Fibroblast of the conjunctiva (primary cell): ENCODE measurements at places on chromosomes 4 and X.

- no peak for DNase-seq
These were observed 2.4 kb upstream of the TADA2B start for GRCh38 chr4:7040765-7041164.

DNA sequence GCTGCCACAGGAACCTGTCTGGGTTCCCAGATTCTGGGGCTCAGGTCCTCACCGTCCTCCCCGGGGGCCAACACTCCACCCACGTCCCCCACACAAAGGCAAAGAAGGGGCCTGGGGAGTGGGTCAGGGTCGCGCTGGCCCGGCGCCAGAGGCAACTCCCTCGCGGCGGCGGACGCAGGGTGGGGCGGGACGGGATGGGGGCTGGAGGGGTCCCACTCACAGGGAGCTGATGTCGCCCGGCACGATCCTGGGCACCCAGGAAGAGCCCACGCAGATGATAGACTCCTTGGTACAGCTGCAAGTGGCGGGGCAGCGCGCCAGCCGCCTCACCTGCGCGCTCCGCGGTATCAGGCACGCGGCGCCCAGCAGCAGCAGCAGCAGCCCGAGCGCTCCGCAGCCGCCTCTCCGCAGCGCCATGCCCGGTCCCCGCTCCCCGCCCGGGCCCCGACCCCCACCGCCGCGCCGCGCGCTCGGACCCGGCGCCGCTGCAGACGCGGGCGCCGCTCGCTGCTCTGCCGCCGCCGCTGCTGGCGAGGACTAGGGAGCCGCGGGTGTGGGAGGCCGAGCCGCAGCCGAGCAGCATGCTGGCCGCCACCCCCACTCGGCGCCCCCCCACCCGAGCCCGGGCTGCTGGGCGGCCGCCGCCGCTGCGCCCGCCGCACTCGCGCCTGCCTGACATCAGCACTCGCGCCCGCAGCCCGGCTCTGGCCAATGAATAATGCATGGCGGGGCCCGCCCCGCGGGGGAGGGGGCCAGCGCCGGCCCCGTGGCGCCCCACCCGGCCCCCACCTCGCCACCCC is at the start of gene LGI2:
LGI2 (minus strand) TSS at position 670 of the 800 bp plus-strand sequence; CDS start at position 417, 253 bp downstream.
- no peak for DNase-seq

- no peak for DNase-seq
These were observed 337.3 kb upstream of the HS3ST1 start for GRCh38 chr4:11765849-11766453.

GRCh38 chr4:116059361-116059760 is 945.9 kb upstream of the NDST4 start:
- no peak for DNase-seq

- DNase-seq: no peak
These were observed 73.5 kb downstream of the ANXA3 start for GRCh38 chr4:78625073-78625472.

GRCh38 chr4:75702919-75703411 is 21.4 kb upstream of the USO1 start:
- DNase-seq: no peak

GRCh38 chr4:177937041-177937440 is 494.8 kb upstream of the AGA start:
- no peak for DNase-seq

DNA sequence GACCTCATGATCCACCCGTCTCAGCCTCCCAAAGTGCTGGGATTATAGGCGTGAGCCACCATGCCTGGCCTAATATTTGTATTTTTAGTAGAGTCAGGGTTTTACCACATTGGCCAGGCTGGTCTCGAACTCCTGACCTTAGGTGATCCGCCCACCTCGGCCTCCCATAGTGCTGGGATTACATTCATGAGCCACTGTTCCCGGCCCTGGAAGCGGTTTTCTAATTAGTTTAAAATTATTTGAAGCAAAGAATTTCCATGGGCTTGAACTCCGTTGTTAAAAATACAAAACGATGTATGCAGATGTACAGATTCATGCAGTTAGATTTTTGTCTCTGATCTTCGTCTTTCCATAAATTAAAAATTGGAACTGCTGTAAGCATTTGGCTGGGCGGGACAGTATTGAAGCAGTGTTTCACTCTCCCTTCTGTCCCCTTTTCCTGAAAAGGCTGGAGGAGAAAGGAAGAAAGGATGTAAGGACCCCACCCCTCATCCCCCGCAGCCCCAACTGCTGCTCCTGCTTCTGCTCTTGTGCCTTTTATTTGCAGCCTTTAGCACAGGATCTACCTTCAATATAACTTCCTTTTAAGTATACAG is 12.0 kb downstream of the TRAPPC11 start:
- no peak for DNase-seq

- DNase-seq: no peak
These were observed 976.5 kb downstream of the RPA4 start for GRCh38 chrX:97860226-97860625.

DNA sequence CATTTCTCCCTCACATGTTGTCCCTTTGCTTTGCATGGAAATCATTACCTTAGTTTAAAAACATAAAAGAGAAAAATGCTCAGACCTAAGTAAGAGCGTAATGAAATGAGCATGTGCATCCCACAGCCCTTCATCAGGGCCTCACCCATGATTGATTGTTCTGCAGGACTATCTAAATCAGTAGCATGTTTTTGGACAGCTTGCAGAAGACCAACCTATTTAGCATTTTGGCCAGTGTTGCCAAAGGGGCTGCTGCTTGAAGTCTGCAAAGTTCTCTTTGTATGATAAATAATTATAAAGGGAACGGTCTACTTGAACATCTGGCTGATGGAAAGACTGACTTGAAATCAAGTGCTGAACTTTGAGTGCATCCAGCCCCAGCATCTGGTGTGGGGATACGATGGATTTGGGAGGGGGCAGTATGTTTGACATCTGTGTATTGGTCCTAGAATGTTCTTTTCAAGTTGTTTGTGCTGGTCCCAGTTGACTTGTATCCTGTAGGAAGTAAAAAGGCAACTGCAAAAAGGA is 76.1 kb upstream of the LIMCH1 start:
- no peak for DNase-seq

- no peak for DNase-seq
These were observed 653.2 kb upstream of the GALNT7 start for GRCh38 chr4:172515266-172515879.

GRCh38 chrX:103792916-103793544 is 16.4 kb downstream of the PLP1 start:
- peak; percentile 41 for DNase-seq

DNA sequence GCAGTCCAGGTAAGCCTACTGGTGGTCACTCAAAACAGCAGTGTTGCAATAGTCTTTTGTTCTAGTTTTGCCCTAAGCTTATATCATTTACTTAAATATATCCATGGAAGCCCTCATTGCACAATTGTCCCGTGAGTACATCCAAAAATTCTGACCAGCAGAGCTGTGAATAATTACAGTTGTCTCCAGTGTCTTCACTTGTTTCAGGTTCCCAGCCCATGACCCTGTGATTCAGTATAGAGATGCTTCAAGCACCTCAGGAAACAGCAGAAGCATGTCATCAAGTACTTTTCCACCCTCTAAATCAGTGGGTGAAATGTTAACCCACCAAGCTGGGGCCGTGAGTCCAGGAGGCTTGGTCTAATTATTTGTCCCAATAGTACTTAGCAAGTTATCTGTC is 214.9 kb upstream of the RPS6KA3 start:
- peak; percentile 1 for DNase-seq

GRCh38 chr4:48949086-48949485 is 37.0 kb upstream of the CWH43 start:
- DNase-seq: no peak

GRCh38 chrX:11553594-11553993 is 112.1 kb downstream of the ARHGAP6 start:
- no peak for DNase-seq

- DNase-seq: no peak
These were observed 17.9 kb upstream of the ENPP6 start for GRCh38 chr4:184235526-184235925.

GRCh38 chr4:146488495-146489174 is 33.1 kb downstream of the SLC10A7 start:
- DNase-seq: no peak

DNA sequence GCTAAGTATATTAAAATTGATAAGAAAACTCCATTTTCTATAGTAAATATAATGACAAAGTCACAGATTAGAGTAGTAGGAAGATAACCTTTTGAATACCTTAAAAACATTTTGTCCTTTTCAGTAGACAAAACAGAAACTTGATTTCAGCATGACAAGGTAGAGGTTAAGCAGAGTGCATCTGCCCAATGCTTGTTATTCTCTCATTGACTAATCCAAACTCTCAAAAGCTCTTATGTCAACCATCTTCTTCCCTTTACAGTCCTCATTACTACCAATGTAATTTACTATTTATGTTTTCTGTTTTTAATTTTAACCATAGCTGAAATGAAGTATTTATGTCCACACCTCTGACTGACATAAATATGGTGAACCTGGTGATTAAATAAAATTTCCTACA is 11.1 kb downstream of the NIPAL1 start:
- no peak for DNase-seq

GRCh38 chrX:104284507-104284906 is 29.8 kb upstream of the ESX1 start:
- no peak for DNase-seq

GRCh38 chr4:173005912-173006633 is 162.5 kb upstream of the GALNT7 start:
- DNase-seq: no peak

DNA sequence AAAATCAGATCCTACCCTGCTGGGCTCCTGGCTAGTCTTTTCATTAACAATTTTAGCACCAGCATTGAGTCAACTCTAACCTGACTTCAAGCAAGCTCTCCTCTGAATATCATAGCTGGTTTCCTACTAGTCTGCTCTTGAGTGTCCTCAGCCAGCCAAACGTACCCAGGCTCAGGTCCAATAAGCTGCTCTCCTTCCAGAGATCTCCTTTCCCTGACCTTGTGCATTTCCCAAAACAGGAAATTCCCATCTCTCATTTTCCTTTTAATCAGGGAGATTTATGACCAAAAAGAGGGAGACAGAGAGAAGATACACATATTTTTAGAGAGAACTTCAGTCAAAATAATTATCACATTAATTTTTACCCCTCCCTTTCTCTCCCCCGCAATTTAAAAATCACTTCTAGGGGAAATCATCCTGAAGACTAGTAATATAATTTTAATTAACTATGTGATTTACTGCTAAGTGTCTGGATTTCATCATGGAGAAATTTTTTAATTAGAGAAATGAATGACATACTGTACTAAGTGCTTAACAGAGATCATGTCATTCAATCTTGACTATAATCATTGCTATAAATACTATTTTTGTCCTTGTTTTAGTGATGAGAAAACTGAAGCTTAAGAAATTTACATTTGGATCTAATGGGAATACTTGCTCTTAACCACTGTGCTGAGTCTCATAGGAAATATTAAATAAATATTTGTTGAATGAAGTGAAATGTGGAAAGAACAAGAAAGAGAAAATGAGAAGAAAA is 421.7 kb upstream of the INTU start:
- DNase-seq: no peak

DNA sequence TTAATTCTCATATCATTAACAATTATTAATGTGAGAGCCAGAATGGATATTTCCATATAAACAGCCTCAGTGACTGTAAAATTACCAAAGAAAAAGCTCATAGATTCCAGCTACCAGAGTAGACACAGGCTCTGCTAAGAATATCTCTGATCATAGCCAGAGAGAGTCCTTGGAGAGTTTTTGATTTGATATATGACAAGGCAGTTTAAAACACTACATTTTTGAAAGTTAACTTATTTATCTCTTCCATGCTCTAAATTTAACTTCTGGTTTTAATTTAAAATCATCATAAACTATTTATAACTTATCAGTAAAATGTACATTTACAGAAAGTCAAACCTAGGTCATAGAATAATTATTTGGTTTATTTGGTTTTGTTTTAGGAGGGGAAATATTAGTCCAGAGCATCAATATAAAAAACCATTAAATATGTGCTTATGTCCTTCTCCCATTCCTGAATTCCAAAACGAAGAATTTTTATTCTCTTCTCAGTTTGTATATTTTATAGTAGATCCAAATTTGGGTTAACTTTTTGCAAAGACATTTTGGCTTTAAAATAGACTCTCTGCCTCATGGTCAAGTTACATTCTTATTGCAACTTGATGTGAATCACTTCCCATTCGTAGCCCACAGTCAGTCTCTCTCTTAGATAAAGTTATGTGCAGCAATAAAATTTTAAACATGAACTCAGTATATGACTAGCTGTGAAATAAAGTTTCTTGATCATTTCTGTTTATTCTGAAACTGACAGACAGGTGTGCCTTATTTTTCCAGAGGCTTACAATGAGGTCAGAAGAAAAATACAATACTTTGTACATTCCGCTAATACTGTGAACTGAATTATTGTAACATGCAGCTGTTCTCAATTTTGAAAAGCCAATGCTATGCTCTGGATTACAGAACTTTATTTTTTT is 267.1 kb downstream of the PAPSS1 start:
- no peak for DNase-seq

DNA sequence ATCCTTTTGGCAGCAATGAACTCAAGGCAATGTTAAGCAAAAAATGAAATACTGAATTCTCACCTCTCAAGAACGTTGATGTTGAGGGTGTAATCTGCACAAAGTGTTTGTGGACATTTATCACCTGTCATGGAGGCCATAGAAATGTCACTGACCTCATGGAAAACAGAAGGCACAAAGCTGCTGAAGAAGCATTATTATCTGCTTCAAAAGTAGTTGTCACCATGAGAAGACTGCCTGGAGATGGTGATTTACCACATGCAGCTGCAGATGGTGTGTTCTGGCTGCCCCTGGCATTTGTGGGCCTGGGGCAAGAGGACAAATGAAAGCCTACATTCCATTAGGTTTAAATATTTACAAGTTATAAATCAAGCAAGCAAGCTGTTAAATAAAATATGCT is 116.8 kb upstream of the RPS6KA3 start:
- no peak for DNase-seq

GRCh38 chr4:138851391-138852335 is 163.9 kb upstream of the NOCT start:
- DNase-seq: no peak

DNA sequence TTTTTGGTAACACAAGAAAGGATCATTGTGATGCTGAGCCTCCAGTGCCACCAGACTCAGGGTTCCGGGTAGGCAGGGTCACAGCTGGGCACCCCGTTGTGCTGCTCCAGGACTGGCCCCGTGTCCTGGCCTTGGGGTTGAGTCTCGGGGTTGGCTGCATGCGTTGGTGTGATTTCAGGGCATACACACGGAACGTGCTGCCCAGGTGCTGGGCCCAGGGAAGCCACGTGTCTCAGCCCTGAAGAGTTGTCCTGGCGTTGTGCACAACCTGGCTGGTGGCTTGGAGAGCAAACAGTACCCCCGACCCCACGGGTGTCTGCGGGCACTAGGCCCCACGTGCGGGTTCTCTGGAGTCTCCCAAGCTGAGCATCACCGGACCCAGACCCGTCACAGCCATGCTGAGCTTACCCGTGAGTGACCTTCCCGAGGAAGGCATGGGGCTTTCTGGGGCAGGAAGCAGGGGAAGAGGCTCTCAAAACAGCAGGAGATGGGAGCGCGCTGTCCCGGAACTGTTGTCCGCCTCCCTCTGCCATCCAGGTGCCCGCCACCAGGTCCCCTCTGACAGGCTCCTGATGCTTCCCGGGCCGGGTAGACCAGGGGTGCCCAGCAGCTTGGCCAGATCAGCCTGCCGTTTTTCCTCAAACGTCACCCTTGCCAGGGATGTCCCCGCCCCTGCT is 66.1 kb upstream of the ENPP6 start:
- DNase-seq: no peak
